Activated CD4-positive, alpha-beta T cell treated with anti-CD3 and anti-CD28 coated beads for 4 hours (primary cell): ENCODE measurements at places on chromosomes 11 and 22.

- no peak for DNase-seq
Observed at GRCh38 chr11:44936951-44937543, 13.6 kb downstream of the TP53I11 start.

DNA sequence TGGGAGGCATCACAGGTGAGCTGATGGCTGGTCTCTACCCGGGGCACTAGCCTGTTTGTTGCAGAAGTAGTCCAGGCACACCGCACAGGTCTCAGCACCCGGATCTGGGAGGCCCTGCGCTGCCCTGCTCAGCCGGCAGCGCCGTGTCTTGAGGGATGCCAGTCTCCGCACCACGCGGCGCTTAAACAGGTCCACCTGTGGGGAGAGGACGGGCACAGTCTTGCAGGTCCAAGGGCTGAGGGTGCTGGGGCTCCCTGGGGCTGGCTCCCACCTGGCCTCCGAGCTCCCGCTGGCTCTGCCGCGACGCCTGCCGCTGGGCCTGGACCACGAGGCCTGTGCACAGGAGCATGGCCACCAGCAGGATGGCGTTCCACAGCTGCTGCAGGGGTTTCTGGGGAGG lies 7.2 kb downstream of the RNF215 start:
- DNase-seq = no peak

- DNase-seq = no peak
Observed at GRCh38 chr22:46072981-46073682, 77.2 kb upstream of the PPARA start.

DNA sequence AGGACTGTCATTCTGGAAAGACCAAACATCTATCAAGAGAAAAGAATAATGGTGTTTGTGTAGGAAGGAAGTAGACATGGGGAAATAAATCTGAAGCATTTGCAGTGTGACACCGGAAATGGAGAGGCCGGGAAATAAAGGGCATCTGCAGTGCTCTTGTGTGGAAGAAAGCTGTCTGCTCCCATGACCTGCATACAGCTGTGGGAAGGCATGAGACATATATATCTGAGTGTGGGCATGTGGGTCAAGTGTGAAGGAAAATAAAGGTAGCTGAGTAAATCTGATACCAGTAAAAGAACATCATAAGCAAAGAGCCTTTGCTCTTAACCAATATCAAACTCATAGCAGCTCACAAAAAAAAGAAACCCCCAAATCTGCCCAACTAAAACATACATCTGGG lies 72.1 kb upstream of the OR5AK2 start:
- no peak for DNase-seq

- no peak for DNase-seq
Observed at GRCh38 chr11:65604258-65604657, 8.7 kb upstream of the KCNK7 start.

DNA sequence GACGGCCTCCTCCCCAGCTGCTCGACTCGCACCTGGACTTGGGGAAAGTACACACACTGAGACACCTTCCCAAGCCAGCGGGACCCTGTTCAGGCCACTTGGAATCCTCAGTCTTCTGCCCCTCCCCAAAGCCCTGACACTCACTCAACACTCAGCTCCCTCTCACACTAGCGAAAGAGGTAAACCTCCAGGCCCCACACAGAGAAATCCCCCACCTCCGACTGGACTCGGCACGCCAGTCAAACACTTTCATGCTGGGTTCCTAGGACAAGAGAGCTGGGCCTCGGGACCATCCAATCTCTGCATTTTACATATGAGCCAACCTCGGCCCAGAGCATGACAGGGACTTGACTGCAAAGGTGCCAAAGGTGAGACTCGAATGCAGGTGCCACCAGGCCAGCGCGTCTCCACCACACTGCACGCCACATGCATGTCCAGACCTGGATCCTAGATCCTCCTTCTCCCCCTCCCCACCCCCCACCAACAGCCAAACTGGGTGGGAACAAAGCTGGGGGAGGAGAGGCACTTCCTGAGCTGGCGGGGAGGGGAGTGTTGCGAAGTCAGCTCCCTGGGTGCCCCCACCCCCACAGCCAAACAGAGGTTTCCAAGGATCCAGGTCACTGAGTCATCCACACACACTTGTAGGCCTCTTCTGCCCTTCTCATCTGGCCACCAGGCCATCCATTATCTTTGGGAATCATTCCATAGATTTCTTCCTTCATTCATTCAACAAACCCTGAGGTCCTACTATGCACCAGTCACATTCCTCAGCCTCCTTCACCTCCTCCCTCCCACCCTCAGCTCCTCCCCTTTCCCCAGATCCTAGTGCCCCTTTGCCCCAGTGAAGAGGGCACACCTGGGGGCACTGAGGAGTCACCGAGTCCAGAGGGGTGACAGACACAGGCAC lies 10.7 kb upstream of the CD5 start:
- DNase-seq = peak; percentile 47

DNA sequence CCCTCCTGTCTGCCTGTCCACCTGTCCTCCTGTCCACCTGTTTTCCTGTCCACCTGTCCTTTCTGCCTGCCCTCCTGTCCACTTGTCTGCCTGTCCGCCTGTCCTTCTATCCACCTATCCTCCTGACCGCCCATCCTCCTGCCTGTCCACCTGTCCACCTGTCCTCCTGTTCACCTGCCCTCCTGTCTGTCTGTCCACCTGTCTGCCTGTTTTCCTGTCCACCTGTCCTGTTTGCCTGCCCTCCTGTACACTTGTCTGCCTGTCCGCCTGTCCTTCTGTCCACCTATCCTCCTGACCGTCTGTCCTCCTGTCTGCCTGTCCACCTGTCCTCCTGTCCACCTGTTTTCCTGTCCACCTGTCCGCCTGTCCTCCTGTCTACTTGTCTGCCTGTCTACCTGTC lies 682.8 kb downstream of the TBC1D22A start:
- no peak for DNase-seq

- no peak for DNase-seq
Observed at GRCh38 chr11:17578958-17579357, 31.9 kb downstream of the OTOG start.

DNA sequence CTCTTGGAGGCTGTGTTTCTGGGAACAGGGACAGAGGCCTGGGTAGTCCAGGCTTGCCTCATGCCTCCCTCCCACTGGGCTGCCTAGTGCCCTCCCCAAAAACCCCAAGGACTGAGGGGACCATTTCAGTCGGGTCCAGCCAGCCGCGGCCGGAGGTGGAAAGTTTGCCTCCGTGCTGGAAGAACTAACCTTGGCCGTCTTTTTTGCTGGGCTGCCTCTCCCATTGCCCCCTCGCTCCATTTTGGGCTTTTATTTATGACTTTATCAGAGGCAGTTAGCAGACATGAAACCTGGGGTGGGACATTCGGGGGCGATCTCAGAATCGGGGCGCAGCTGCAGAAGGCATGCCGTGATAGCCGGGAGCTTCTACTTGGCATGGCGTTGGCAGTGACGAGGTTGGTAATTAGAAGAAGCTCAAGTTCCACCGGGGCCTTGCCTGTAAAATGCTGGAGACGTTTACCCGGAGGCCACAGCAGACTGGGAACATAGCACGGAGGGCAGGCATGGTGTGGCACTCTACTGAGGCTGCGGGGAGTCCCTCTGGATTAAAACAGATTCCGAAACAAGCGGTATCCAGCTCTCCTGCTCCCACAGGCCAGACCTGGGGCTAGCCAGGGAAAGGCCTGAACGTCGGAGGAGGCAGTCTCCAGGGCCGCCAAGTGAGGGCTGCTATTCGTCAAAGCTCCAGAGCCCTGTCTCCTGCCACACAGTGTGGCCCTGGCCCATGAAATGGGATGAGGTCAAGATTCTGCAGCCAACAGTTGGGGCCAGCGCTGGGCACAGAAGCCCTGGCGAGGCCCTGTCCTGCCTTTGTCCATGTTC lies 76.4 kb upstream of the PPARA start:
- no peak for DNase-seq

DNA sequence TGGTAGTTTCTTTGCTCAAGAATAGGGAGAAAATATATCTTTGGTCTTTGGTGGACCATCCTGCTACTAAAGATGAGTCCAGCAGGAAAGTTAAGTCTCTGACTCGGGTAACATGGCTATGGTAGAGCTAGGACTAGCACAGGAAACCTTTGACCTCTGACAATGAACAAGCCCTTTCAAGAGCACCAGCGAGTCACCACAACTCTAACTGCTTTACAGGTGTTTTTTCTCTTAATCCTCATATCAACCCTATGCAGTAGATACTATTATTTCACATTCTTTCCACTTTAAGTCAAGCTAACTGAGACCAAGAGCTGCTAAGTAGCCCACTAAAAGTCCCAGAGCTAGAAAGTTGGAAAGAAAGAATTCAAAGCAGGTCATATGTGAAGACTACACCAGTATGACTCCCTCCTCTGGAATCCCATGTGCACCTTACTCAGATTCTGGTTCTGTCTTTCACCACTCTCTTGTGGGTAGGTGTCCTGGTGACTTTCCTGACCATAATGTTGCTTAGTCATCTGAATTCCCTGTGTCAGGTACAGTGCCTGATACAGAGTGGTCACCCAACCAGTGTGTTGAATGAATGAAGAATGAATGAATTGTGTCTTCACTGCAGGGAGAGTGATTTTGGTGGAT lies 53.8 kb upstream of the ME3 start:
- DNase-seq = no peak

GRCh38 chr11:35376613-35377012 lies 42.7 kb downstream of the SLC1A2 start:
- no peak for DNase-seq

DNA sequence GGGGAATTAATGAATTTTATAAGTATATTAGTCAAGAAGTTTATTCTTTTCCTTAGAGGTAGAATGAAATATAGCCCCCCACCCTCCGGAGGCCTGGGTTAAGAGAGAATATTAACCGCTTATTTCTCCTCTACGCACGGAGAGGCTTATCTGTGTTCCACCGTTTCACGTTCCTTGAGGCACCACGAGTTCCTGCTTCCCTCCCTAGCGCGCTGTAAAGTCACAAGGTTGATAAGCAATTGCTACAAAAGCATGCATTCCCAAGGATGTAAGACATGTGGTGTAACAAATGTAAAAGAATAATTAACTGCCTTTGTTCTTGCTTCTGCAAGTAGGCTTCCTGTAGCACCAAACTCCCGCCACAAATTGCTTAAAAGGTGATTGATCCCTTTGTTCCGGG lies 1.5 kb upstream of the ANKRD42 start:
- DNase-seq = no peak

GRCh38 chr11:61679296-61679695 lies 895 bp upstream of the DAGLA start:
- DNase-seq = no peak

- DNase-seq = no peak
Observed at GRCh38 chr11:6387811-6388599, 2.3 kb upstream of the SMPD1 start.

DNA sequence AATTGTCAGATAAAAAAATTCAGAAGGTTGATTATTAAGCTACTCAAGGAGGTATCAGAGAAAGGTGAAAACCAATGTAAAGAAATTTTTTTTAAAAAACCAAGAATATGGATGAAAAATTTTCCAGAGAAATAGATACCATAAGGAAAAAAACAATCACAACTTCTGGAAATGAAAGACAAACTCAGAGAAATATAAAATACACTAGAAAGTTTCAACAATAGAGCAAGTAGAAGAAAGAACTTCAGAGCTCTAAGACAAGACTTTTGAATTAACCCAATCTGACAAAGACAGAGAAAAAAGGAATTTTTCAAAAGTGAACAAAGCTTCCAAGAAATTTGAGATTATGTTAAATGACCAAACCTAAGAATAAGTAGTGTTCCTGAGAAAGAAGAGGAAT lies 62.9 kb upstream of the TEAD1 start:
- no peak for DNase-seq

GRCh38 chr22:39719559-39720450 lies 149.3 kb downstream of the CACNA1I start:
- DNase-seq = no peak

- no peak for DNase-seq
Observed at GRCh38 chr11:65781962-65782815, 1.4 kb upstream of the AP5B1 start.

DNA sequence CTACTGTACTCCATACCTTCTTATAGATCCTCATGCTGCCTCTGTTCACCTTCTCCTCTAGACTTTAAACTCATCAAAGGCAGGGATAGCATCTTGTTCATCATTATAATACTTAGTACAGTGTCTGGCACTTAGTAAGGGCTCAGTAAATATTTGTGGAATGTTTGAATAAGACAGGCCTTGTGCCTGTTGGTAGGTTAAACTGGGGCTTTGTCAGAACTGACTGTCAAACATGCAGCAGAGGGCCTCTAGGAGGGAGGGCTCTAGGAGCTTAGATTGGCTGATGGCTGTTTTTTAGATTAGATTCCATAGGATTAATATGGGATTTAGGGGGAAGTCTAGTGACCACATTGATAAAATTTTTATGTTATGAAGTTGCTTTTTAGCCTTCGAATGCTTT lies 70.8 kb downstream of the RNF169 start:
- no peak for DNase-seq

GRCh38 chr11:21323617-21324016 lies 654.2 kb downstream of the NELL1 start:
- no peak for DNase-seq

GRCh38 chr11:57343825-57344224 lies 5.7 kb downstream of the P2RX3 start:
- DNase-seq = no peak

DNA sequence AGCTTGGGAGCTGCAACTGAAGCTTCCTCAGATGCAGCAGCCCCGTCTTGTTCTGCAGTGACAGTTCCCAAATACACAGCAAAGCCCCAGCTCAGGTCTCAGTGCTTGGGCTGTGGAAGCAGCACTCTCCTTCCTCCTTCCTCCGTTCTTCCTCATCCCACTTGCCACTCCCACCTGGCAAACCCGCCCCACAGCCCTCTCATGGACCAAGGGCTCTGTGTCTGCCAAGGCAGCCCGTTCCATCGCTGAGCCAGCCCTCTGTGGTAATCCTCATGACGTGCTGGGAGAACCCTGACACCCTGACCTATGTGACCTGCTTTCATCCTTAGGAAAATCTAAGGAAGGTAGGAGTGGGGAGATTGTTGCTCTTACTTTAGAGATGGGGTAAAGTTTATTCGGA lies 157.0 kb downstream of the DSCAML1 start:
- no peak for DNase-seq

- DNase-seq = no peak
Observed at GRCh38 chr11:9330387-9331384, 16.3 kb upstream of the TMEM41B start.

- no peak for DNase-seq
Observed at GRCh38 chr11:28743061-28743550, 634.9 kb downstream of the METTL15 start.

DNA sequence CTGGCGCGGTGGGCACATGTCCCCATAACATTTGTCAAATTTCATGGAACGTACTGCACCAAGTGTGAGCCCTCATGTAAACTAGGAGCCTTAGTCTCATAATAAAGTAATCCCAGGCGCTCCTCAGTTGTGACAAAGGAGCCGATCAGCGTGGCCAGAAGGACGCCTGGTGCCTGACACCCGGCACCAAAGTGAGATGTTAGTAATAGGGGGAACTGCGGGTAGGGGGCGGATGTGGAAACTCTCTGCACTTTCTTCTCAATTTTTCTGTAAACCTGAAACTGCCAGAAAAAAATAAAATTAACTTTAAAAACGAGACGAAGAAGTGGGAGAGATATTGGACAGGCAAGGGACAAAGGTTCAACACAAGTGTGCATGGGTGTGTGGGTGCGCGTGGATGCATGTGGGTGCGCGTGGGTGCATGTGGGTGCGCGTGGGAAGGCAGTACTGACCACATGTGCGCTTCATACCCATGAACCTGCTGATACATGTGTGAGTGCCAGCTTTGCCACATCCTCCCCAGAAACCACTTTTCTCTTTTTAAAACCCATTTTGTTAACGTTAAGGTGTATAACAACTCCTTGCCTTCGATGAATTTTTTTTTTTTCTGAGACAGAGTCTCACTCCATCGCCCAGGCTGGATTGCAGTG lies 55.4 kb upstream of the LINC01488 start:
- DNase-seq = no peak
